GM12891 (cell line): ENCODE measurements at places on chromosomes 1 and 21.

- no peak for DNase-seq
These were observed 87.9 kb upstream of the HMCN1 start for GRCh38 chr1:185646202-185646683.

GRCh38 chr1:3678361-3679097, 26.2 kb downstream of the TP73 start:
- no peak for DNase-seq

DNA sequence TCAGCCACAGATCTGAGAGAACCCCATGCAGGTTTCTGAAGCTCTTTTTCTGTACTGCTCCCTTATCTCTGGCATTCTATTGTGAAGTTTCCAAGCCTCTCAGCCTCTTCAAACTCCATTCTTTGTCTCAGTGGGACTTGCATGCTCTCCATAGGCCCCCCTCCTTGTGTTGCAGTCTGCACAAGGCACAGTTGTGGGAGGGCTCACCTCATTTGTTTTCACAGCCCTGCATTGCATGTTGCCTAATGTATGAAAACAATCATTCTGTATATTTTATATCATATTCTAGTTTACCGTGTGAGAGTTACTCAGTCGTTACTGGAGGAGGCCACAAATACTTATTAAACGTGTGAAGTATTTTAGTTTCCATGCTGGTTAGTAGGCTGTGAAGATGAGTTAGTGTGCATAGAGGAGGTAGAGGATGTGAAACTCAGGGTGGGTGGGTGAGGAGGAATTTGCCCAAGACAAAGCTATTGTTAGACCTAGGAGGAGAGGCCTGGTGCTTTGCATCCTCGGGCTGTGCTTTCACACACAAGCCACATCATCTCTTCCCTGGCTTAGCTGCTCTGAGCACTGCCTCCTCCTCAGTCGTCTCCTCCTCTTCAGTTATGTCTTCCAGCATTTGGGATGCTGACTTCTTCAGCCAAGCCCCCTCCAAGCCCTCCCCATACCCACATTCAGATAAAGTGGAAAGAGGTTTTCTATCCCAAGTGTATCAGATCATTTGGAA, 7.8 kb upstream of the CHI3L2 start:
- DNase-seq, result no peak

DNA sequence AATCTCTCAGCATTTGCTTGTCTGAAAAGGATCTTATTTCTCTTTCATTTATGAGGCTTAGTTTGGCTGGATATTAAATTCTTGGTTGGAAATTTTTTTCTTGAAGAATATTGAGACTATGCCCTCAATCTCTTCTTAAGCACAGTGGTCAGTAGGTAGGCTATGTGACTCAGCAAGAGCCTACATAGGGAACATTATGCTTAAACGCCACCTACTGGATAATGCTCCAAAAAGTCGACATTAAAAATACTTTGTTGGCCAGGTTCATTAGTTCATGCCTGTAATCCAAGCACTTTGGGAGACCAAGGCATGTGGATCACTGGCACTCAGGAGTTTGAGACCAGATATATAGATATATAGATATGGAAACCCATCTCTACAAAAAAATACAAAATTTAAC, 678.0 kb upstream of the USP24 start:
- DNase-seq, result no peak

DNA sequence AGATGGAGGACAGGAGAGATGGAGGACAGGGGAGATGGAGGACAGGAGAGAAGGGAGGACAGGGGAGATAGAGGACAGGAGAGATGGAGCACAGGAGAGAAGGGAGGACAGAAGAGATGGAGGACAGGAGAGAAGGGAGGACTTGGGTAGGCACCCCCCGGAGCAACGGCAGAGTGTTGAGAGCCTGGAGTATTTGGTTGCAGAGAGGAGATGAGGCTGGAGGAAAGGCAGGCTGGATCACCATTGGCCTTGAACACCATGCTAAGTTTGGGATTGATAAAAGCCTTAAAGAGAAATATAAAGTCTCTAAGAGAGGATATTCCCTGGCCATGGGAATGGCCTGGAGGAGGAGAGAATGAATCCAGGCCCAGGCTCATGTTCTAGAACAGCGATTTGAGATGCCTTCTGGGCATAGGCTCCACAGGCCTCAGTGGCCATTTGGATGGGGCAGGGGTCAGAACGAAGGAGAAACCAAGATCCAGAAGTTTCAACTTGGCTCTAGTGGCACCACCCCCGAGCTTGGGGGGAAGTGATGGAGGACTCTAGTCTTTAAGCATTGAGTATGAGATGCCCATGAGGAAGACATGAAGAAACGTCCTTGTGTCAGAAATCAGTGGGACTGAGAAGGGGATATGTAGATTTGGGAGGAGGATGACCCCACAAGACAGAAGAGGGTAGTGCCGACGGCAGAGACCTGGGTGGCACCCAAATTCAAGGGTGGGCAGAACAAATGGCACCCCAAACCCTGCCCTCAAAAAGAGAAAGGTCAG, 47.9 kb upstream of the EDN2 start:
- no peak for DNase-seq

DNA sequence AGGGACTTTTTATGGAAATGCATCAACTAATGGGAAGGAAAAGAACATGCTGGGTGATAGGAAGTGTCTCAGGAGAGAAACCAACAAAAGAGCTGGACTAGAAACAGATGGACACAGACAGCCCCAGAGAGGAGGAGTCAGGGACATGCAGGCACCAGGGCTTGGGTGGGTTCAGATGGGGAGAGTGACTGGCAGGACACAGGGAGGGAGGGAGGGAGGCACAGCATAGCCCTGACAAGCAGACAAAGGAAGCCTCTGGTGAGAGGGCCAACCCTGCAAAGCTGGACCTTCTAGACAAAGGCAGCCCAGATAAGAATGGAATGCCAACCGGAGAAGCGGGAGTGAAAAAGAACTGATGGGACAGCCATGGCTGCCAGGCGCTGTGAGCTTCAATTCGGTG, 568.8 kb downstream of the AJAP1 start:
- DNase-seq, result no peak

GRCh38 chr1:190119683-190120082, 358.0 kb downstream of the BRINP3 start:
- DNase-seq, result no peak

DNA sequence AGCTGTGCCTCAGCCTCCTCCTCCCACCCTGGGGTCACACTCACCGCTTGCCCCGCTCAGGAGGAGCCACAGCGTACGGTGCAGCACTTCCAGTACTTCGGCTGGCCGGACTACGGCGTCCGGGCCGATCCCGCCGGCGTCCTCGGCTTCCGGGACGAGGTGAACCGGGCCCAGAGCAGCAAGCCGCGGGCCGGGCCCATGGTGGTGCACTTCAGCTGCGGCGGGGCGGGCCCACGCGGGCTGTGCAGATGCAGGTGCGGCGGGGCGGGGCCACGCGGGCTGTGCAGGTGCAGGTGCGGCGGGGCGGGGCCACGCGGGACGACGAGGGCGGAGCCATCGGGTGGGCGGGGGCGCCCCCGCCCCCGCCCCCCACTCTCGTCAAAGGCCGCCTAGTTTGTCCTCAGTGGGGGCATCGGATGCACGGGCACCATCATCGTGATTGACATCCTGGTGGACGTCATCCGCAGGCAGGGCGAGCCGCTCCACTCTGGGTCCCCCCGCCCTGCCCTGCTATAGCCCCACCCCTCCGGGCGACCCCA, 5.5 kb downstream of the RNF223 start:
- DNase-seq, result peak; percentile 63

- DNase-seq, result no peak
These were observed 39.8 kb downstream of the MRPL39 start for GRCh38 chr21:25567472-25567871.

DNA sequence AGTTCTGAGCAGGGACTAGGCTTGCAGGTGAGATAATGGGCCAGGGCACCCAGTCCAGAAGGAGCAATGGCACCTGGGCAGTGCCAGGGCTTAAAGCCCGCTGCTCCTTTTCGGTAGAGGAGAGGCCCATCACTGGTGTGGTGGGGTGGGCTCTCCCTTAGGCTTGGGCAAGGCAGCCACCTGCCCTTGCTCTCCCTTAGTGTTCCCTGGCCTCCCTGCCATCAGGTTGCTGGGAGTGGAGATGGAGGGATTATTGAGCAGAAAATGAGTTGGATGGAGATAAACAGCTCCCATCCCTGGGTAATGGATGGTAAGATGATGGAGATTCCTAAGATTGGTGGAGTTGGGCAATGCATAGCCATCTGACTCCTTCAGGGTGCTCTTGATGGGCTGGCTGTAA, 7.9 kb downstream of the MYOG start:
- DNase-seq, result no peak

DNA sequence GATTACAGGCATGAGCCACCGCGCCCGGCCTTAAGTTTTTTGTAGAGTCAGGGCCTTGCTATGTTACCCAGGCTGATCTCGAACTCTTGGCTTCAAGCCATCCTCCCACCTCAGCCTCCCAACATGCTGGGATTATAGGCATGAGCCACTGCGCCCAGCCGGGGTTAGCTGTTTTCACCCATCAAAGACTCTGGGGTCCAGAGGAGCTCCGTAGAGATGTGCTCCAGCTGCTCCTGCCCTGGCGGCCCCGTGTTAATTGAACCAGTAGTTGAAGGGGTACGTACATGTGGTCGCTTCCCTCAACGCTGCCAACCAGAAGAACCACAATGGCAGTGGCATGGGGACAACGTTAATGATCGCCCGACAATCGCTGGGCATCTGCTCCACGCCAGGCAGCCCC, 72.0 kb downstream of the NPHP4 start:
- no peak for DNase-seq

DNA sequence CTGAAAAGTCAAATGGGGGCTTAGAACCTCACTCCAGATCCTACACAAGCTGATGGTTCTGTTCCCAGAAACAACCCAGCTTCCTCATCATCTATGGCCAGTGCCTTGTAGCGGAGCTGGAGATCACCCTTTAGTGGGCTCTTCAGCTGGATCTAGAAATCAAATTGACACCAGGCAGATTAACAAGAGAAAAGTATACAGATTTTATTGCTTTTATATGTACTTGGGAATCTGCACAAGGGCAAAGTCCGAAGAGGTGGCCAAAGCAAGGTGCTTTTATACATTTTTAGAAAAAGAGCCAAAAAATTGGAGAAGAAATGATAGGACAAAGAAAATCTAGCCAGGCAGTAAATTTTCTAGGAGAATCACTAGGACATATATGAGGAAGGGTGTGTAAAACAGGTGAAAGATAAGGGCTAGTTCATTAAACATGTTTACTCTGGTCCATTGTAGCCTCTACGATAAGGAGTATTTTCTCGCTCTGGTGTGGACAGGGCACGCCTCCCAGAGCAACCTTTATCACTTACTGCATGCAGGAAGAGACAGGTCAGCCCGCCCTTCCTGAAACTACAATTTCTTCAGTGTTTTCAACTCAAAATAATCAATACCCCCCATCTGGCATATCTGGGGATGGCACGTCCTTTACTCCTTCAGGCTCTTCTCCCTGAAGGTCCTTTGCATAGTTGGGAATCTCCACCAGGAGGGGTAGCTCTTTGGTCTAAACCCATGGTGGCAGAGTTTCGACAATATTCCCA, 14.0 kb upstream of the LGALS8 start:
- DNase-seq, result no peak

DNA sequence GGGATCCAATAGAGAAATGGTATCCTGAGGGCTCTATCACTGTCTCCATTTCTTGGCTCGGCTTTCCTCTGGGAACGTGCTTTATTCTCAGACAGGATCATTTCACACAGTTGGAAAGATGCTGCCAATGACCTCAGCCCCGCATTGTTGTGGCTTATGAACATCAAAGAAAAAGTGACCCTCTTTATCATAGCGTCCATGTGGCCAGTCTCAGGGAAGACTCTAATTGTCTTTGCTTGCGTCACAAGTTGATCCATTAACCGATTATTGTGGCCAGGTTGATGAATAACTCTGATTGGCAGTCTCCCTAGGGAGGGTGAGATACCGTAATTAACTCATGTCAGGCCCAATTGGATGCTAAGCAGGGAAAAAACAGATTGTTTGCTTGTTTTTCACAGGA, 10.4 kb upstream of the TMEM9 start:
- DNase-seq, result no peak

DNA sequence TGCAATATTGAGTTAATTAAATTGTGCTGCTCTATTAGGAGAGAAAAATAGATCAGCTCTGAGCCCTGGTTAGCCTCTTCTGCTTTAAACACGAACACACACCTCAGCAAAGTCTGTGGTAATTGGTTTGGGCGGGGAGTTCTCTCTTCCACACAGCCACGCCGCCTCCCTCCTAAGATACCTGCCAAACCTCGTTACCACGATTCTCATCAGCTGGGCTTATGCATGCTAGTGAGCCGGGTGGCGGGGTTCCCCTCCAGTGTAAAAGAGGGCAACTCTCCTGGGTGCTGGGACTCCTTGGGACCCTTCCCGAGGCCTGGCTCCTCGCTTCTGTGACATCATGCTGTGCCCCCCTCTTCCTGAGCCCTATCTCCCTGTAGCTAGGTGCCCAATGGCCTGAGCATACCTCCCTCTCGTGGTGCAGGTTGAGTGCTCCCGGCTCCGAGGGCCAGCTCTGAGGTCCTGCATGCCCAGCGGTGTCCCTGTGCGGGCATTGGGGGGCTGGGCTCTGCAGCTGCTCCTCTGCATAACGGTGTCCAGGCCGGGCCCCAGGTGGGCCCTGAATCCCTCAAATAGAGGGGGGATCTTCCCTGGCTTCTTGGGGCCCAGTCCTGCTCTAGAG, 182.9 kb downstream of the PRDM16 start:
- DNase-seq, result no peak

DNA sequence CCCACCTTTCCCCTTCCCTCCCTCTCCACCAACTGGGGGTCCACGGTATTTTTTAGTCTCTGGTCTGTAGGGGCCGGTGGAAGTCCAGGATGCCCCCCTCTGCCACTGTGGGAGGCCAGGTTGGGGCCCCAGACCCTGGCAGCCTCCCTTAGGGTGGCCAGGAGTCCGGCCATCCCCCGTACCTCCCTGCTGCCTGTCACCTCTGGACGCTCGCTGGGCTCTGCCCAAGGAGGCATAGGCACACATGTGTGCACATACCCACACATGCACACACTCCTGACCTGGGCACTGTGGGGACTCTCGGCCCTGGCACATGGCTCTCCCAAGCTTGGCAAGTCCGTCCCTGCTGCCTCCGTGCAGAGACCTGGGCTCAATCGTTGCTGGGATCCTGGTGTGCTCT, 53.0 kb downstream of the DISP3 start:
- no peak for DNase-seq

DNA sequence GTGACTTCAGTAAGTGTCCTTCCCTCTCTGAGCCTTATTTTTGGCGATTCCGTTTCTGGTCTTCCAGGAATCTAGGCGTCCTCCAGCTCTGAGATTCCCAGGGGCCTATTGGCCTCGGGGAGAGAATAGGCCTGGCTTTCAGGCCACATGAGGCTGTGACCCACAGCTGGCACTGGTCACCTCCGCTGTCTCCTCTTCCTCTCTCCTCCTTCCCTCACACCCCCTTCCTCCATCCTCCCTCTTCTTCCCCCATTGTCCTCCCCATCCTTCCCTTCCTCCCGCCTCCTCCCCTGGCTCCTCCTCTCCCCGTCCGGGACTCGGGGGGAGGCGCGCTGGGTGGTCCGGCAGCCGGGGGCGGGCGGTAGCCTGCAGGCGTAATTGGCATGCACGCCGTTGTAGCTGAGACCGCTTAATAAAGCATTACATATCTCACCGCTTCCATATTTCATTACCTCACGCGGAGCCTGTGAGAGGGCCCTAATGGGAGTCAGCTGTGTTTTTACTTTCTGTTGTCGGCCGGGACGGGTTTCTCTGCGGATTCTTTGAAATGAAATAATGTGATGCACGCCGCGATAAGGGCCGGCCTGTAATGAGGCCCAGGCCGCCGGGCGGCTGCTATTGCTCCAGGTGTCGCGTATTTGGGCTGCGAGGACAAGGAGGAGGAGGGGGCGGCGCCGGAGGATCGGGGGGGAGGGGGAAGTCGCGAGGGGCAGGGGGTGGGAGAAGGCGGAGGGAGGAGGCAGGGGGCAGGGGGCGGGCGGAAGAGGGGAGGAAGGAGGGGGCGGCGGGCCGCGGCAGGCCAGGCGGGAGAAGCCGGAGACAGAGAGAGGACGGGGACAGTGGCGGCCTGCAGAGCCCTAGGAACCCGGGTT, 95.3 kb downstream of the FOXD2 start:
- no peak for DNase-seq
